ENCODE measurements at places on chromosomes 2 and 18.

DNA sequence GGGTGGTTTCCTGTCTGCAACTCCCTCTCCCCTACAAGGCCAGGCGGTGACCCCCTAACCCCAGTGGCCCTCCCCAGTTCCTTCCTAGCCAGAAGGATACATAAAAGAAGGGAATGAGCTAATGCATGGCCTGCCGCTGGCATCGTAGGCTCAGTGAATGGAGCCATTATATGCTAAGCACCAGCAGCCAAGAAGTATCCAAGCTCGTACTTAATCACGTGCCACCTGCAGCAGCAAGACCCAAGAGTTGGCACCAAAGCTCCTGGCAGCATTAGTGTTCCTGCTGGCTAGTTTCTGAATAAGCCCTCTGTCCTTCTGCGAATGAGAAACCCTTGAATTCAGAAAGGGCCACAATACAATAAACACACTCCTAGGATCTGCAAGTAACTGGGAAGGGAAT is 4.3 kb downstream of the DBI start:
- no peak for DNase-seq

GRCh38 chr2:239295377-239296019 is 105.3 kb downstream of the HDAC4 start:
- peak; percentile 30 for DNase-seq

DNA sequence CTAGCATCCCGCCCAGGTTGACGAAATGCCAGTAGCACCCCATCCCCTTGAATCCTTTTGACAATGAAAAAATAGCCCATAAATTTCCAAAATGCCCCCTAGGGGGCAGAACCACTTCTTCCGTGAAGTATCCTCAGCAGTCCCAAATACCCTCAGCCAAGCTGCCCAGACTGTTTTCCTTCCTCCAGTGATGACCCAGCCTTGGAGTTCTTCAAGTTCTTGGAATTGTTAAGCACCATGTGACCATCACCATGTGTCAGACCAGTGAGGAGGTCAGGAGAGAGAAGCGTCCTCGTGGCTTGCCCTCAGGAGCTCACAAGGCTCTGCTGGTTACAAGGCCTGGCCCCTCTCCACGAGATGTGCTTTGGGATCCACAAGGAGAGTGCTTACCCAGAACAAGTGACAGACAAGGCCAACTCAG is 1.4 kb upstream of the SLC23A3 start:
- peak; percentile 36 for DNase-seq

- no peak for DNase-seq
Measured at GRCh38 chr18:59051470-59052165, 88.1 kb upstream of the SEC11C start.

DNA sequence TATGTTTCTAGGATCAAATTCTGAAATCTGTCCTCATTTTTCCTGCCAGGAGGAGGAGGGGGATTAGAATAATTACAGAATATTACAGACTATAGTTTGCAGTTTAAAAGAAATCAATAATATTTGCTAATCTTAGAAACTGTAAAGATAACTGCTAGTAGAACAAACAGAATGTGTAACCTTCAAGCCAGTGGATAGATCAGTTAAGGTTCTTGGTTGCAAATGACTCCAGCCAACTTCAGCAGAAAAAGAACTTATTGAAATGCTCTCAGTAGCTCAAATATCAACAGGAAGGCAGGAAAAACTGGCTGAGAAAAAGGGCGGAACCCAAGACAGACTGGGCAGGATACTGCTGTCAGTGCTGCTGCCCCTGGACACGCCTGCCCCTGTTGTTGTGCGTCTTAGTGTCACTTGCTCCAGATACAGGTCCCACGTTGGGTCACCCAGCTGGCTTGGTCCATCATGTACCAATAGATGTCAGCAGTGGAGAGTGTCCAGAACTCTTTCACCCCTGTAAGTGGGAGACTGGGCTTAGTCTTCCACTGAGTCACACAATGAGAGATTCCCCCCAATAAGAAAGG is 10.2 kb downstream of the NMUR1 start:
- DNase-seq, result no peak

GRCh38 chr2:110866045-110866444 is 133.7 kb downstream of the ACOXL start:
- no peak for DNase-seq

GRCh38 chr2:42712934-42713333 is 51.0 kb downstream of the OXER1 start:
- DNase-seq, result no peak

DNA sequence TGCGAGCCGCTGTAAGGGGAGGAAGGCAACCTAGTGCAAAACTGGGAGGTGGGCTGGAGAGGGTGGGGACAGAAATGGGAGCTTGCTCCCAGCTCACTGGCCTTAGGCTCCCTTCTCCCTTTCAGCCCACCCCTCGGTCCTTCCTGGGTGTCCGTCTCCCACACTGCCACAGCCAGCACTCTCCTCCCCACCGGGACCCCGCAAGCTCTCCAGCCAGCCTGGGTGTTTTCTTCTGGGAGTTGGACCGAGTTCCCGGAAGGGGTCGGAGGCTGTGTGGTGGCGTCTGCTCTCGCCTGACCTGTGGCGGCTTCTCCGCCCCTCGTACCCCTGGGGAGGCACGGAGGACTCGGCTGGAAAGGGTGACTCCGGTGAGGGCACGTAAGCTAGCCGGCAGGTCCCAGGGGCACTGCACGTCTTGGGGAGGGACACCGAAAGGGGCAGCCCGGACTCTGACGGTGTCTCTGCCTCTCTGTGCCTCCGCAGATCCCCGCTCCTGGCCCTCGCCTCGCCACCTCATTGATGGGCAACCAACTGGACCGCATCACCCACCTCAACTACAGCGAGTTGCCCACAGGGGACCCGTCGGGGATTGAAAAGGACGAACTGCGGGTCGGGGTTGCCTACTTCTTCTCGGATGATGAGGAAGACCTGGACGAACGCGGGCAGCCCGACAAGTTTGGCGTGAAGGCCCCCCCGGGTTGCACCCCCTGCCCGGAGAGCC is 1.1 kb downstream of the LRATD1 start:
- DNase-seq, result no peak

GRCh38 chr2:45736757-45737704 is 85.6 kb downstream of the PRKCE start:
- no peak for DNase-seq

DNA sequence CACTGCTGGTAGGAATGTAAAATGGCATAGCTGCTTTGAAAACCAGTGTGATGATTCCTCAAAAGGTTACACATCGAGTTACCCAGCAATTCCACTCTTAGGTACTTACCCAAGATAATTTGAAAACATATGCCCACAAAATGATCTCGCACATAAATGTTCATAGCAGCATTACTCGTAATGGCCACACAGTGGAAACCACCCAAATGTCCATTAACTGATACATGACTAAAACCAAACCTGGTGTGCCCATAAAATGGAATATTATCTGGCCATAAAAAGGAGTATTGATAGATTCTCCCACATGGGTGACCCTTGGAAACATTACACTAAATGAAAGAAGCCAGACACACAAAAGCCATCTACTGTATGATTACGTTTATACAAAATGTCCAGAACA is 70.4 kb downstream of the ALPK2 start:
- no peak for DNase-seq

DNA sequence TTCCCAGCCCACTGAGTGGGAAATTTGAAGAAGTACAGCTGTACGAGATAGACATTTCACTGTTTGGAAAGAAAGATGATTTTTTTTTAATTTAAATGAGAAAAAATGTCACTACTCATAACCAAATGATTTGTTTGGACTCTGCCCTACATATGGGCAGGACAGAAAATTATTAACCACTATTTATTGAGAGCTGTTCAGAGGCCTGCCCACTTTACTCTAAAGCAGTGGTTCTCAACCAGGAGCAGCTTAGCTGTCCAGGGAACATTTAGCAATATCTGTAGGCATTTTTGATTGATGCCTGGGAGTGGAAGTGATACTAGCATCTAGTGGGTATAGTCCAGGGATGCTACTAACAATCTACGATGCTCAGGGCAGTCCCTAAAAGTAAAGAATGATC is 13.4 kb upstream of the DTNA start:
- DNase-seq, result no peak

GRCh38 chr2:219309278-219309677 is at the start of gene PTPRN:
TSS of gene PTPRN (minus strand) at chr2:219309401. CDS start at chr2:219309332, 69 bp downstream.
- DNase-seq, result no peak

GRCh38 chr18:2258954-2259353 is 312.4 kb downstream of the METTL4 start:
- no peak for DNase-seq

DNA sequence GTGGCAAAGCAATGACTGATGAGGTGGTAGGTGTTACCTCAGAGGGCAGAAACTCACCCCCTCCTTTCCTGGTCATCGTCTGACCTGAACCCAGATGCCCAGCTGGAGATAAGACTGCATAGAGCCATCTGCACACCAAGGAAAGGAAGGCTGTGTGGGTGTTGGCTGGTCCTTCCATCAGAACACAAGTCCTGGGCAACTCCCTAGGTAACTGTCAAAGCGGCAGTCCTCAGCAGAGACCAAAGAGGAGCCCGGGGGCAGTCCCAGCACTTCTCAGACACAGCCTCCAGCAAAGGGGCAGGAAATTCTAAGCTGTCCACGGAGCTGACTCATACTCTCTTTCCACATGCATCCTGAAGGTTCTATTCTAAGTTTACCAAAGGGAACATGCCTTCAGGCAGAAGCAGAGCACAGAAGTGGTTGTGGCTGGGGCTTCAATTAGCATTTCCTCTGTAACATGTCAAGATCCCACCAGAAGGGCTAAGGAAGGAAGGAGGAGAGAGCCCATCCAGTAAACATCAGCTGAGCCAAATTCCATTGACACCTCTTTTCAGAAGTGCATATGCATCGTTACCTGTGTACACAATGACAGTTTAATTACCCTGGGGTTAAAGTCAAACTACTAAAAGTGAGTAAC is 54.7 kb downstream of the SPRED2 start:
- DNase-seq, result no peak

DNA sequence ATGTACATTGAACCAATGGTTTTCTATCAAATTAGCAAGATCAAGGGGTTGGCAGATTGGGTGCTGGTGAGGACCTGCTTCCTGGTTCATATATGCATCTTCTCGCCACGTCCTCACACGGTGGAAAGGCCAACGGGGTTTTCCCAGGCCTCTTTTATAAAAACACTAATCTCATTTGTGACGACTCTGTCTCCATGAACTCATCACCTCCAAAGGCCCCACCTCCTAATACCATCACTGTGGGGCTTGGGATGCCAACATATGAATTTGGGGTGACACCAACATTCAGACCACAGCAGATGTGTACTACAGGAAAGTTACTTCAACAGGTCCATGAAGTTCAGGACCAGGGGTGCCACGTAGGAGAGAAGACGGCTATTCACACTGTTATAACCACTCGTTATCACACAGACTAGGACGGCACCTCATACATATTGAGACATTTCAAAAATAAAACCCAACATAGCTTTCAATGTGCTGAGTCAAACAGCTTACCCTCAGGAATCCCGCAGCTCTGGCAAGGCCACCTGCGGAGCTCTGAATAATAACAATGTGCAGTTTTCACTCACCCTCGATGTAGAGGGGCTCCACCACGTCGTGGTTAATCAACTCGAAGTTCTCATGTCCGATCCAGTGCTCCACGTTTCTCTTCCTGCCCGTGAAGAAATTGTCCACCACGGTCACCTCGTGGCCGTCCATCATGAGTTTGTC is 49.3 kb downstream of the UXS1 start:
- DNase-seq, result no peak

DNA sequence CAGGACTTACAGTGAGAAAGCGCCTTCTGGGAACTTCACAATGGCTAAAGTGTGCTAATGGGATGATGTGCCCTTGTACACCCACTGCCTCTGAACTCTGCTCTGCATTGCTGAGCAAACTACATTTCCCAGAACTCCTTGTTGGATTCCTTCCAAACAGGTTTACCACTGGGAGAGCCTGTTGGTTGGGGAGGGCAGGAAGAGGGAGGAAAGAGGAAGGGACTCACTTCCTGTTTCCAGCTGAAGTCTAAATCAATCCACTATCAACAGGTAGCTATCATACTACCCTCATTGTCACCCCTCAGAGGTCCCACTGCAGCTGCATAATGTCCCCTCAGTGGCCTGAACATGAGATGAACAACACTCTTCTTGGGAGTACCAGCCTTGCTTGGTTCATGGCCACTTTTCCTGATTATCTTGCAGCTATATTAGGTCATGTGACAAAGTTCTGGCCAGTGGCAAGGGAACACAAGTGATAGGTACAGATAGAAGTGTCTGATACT is 109.7 kb downstream of the MSH2 start:
- no peak for DNase-seq

DNA sequence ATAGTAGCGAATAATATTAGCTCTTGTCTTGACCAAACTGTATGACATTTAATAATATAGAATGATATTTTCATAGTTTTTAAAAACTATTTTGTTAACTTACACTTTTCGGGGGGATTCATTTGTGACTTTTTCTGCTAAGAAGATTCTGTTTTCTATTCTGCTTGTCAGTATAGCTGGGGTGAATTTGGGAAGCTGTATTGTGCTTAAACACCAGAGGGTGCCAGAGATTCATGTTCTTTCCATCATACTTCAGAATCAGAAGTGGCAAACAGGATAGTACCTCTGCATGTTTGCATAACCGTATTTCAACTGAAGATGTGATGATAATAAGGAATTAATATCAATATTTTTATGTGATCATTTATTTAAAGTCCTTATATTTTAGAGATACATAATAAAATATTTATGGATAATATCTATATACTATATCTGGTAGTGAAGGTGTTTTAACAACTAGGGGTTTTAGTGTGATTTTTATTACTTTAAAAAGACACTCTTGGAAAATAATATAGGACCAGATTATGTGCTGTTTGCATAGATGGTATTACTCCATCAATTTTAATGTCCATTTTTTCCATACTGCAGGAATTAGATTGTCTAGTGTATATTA is 81.0 kb downstream of the TAF4B start:
- DNase-seq, result no peak

GRCh38 chr2:3303583-3304406 is 73.8 kb downstream of the EIPR1 start:
- peak; percentile 67 for DNase-seq

DNA sequence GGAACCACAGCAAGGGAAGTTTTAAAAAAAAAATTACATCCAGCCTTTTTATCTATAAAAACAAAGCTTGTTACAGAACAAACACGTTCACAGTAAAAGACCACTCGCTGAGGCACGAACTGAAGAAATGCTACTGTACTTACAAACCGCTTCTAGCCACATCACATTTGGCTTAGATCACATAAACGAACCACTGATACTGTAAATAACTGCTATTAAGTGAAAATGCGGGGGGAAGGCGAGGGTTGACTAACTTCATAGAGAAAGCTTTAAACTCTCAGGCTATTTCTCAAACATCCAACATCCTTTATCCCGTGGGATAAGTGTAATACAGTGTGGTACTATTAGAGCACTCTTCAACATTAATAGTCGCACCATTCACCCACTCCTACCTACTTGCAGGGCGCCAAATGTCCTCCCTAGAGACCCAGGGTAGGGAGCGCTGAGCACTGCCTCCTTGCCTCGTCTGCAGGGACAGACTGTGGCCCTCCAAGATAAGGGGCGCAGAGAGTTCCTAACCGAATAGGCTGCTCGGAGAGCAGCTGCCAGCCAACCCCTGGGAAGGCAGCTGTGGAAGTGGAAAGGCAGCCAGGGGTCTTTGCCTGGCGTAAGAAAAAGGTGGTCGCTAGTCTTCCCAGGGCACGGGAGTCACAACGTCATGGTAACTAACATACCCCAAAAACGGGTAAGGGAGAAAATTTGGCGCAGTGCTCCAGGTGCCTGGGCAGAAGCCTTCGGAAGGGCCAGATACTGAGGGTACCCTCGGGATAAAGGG is 854 bp downstream of the GPR155 start:
- no peak for DNase-seq
